ENCODE measurements at places on chromosomes 7 and 10.

DNA sequence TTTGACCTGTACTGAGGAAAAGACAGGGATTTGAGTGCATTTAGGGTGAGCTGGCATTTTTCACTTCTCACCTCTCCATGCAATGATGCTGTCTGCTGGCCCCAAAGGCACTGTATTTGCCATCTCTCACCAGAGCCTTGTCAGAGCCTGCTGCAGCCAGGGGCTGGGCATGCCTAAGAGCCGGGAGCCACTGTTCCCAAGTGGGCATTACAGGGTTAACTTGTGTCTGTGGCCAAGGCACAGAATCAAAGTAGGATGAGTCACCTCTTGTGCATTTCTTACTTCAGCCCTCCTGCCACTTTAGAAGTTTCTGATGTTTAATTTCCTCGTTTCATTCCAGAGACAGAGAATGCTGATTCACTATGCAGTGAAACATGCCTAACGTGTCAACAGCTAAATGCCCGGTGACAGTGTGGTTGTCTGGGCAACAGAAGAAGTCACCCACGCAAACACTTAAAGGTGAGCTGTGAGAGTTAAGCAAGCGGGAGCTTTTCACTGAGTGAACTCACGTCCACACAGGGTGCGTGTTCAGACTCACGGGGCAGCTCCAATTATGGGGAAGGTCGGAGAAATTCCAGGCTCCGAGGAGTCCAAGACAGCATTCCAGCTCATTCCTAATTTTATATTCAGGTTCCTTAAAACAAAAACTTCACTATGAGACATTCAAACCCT, 57.1 kb upstream of the IGFBP3 start:
- no peaks in the 10 kb centered on the region for H3K36me3 ChIP-seq
- H3K27me3 ChIP-seq: no peaks in the 10 kb centered on the region
- peak overlapping the region; percentile 64 for H3K27ac ChIP-seq
- peak; percentile 92 for DNase-seq

DNA sequence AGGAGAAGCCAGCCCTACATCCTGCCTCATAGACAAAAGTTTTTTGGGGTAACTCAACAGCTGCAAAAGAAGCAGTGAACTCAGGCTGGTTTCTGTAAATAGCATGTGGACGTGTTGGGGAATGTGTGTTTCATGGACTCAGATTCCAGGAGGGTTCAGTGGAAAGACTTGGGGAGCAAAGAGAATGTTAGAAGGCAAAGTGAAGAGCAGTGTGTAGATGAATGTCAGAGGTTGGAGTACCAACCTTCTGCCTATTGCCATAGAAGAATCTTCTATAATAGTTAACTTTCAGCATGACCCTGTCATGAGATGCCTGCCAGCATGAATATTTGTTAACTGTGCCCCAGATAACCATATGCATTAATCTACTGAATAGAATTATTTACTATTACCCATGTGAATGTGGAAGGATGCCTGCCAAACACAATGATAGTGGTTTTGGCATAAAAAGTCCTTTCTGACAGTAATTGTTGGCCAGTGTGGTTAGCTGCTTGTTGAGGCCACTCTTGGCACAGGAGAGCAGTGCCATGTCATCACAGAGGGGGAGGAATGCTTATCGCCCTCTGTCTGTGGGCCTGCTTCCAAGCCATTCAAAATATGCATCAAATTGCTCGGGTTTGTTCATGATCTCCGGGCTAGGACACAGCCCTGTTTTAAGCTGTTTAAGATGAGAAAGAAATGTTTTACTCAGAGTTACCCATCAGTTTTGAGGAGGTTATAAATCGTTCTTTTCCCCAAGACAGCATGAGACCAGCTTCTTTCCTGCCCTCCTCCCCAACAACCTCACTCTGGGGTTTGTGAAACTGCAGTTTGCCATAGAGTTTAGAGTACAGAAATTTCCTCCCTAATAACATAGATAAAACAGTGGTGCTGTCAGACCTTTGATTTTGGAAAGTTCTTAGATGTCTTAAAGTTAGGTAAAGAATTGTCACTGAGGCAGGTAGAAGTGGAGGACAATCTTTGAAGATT, 165.3 kb downstream of the WNT2 start:
- no peaks in the 10 kb centered on the region for H3K36me3 ChIP-seq
- no peak overlapping the region for H3K4me3 ChIP-seq
- H3K27ac ChIP-seq: peak overlapping the region; percentile 4
- no peaks in the 10 kb centered on the region for H3K27me3 ChIP-seq
- DNase-seq: no peak

DNA sequence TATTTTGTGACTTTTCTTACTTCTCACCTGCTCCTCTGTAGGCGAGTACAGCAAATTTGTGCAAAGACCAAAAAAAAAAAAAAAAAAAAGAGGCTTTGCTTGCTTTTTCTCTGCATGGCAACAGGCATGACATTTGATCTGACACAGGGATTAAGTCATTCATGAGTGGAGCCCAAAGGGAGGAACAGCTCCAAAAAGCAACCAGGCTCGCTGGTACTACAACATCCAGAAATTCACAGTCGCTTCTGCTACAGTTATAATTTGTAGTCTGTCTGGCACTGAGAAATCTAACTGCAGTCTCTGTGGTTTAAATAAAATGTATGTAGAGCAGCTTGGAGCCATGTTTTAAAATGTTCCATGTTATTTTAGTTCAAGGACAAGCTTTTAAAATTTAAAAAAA, 31.7 kb downstream of the MKX start:
- DNase-seq: no peak
- no peak overlapping the region for H3K4me3 ChIP-seq
- peak overlapping the region; percentile 37 for H3K27ac ChIP-seq
- H3K36me3 ChIP-seq: no peaks in the 10 kb centered on the region
- H3K4me1 ChIP-seq: peaks cover 45% of the 10 kb centered on the region
- no peaks in the 10 kb centered on the region for H3K27me3 ChIP-seq

DNA sequence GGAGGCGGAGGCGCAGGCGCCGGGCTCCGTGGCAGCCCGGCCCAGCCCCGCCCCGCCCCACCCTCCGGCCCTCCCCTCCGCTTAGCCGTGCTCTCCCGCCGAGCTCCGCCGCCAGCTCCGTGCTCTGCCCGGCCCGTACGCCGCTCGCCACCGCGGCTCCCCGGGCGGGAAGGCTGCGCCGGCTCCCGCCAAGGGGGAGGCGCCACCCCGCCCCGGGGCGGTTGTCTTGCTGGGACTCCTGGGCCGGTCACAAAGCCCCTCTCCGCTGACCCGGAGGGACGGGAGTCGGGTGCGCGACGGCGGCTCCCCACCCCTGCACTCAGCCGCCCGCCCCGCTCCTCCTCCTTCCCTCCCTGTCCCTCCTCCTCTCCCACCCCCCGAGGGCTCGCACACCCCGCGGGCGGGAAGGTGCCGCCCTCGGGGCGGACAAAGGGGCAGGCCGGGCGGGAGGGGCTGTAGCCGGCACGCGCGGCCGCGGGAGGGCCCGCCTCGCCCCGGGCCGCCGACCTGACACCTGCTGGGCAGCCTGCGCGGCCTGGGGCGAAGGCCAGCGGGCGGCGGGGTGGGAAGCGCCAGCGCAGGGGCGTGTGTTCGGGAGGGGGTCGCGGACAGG, 11.5 kb upstream of the SP8 start:
- peaks cover 21% of the 10 kb centered on the region for H3K4me1 ChIP-seq
- H3K4me3 ChIP-seq: peak overlapping the region; percentile 57
- H3K36me3 ChIP-seq: no peaks in the 10 kb centered on the region
- no peak for DNase-seq

GRCh38 chr10:8628351-8628750, 573.9 kb downstream of the GATA3 start:
- no peak overlapping the region for H3K4me3 ChIP-seq
- H3K27me3 ChIP-seq: no peaks in the 10 kb centered on the region
- no peak for DNase-seq
- H3K27ac ChIP-seq: no peak overlapping the region

- H3K4me3 ChIP-seq: no peak overlapping the region
- no peak for DNase-seq
- H3K36me3 ChIP-seq: no peaks in the 10 kb centered on the region
- peaks cover 18% of the 10 kb centered on the region for H3K27me3 ChIP-seq
Measured at GRCh38 chr10:35300063-35300699, 36.1 kb upstream of the CCNY start.

DNA sequence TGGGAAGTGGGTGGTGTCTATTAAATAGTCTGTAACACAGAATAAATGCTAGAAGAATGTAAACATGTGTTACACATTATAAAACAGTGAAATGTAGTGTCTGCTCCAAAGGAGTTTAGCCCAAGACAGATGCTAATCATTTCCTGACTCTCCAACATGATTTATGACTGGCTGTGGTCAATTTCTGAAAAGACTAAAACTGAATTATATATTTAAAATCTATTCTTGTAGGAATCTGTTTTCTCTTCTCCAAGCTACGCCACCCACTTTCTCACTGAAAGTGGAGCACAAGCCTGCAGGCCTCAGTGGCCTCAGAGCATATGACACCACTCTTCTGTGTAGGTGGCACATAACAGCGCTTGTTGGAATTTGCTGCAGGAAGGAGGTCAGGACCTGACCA, 44.4 kb downstream of the CTTNBP2 start:
- H3K36me3 ChIP-seq: no peaks in the 10 kb centered on the region
- H3K4me1 ChIP-seq: peaks cover 45% of the 10 kb centered on the region
- H3K27ac ChIP-seq: no peak overlapping the region
- H3K27me3 ChIP-seq: no peaks in the 10 kb centered on the region
- DNase-seq: no peak

DNA sequence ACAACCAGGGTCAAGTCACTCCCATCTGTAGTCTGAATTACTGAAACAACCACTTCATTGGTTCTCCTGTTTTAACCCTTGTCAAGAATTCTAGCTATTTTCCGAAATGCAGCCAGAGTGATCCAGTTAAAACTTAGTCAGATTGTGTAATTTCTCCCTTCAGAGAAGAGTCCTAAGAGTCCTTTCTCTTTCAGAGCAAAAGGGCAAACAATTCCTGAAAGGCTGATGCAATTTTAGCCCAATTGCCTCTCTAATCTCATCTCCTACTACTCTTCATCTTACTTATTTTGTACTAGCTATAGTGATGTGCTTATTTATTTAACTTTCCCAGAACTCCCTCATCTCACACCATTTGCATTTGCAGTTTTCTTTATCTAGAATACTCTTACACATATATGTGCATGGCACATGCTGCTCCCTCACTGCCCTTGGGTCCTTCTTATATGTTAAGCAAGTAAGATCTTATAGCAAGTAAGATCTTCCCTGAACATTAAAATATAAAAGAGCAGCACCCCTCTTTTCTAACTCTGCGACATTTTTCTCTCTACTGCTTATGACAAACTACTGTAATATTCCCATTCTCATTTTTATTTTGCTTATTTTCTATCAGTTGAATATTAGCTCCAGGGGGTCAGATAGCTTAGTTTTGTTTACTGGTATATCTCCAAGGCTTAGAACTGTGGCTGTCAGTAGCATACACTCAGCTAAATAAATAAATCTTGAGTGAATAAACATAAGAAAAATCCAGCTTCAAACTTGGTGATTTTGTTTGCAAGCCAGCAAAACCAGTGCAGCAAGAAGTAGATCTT, 44.6 kb downstream of the HGF start:
- H3K4me1 ChIP-seq: peaks cover 4% of the 10 kb centered on the region
- no peak overlapping the region for H3K4me3 ChIP-seq
- H3K27me3 ChIP-seq: no peaks in the 10 kb centered on the region
- no peak for DNase-seq

GRCh38 chr10:63553031-63553430, 31.8 kb downstream of the REEP3 start:
- H3K36me3 ChIP-seq: no peaks in the 10 kb centered on the region
- H3K27me3 ChIP-seq: no peaks in the 10 kb centered on the region
- no peak overlapping the region for H3K4me3 ChIP-seq
- H3K27ac ChIP-seq: no peak overlapping the region

DNA sequence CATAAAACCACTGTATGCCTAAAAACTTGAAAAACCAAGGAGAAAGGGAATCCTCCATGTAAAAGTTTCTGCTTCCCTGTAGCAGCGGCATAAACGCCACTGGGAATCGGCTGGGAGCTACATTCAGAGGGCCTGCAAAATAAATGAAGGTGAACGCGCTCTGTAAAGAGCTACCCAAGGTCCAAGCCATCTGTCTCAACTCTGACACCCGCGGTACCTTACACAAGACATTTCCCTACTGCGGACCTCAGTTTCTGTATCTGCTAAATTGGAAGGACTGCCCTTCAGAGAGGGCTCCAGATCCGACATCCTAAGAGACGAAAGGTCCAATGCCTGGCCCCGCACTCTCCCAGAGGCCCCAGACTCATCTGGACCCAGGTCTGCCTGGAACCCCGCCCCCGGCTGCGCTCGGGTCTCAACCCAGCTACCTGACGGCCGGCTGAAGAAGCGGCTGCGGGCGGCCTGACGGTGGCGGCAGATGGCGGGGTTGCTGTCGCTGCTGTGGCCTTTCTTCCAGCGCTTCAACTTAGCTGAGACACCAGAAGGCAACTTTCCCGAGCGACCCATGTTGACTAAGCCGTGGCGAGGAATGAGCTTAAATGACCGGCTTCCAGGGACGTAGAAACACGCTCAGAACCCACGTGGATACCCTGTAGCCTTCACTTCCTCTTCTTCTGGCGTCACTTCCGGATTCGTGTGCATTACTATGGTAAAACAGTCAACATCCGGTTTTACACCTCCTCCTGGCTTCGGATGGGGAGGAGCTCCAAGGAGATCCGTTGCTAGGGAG, at the start of gene RRP12:
TSS of gene RRP12 (minus strand) at position 676 of the 790 bp plus-strand sequence. CDS start at position 567, 109 bp downstream.
- peaks cover 21% of the 10 kb centered on the region for H3K36me3 ChIP-seq
- H3K27ac ChIP-seq: peak within 1 kb of the TSS; percentile 71
- no peaks in the 10 kb centered on the region for H3K27me3 ChIP-seq
- DNase-seq: peak; percentile 96
- H3K4me3 ChIP-seq: peak within 1 kb of the TSS; percentile 69
- peaks cover 20% of the 10 kb centered on the region for H3K4me1 ChIP-seq

DNA sequence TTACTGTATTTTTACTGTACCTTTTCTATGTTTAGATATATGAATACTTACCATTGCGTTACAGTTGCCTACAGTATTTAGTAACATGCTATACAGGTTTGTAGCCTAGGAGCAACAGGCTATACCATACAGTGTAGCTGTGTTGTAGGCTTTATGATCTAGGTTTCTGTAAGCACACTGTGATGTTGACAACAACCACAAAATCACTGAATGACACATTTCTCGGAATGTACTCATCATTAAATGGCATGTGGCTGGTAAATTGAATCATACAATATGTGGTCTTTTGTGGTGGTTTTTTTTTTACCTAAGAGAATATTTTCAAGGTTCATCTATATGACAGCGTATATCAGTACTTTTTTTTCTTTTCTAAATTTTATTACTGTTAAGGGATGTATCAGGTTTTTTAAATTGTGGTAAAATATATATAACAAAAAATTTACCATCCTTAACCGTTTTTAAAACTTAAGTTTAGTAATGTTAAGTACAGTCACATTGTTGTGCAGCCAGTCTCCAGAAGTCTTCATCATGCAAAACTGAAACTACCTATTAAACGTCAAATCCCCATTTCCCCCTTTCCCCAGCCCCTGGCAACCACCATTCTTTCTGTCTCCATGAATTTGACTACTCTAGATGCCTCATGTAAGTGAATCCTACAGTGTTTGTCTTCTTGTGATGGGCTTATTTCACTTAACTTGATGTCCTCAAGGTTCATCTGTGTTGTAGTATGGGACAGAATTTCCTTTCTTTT, 21.5 kb downstream of the BTAF1 start:
- no peak overlapping the region for H3K4me3 ChIP-seq
- H3K4me1 ChIP-seq: no peaks in the 10 kb centered on the region
- peaks cover 47% of the 10 kb centered on the region for H3K36me3 ChIP-seq
- no peak overlapping the region for H3K27ac ChIP-seq
